ENCODE measurements at places on chromosomes 2 and 18. TPM values are rescaled to one million over a fixed set of nuclear protein-coding genes. Genes with fewer than 3 reads are reported as not detected.

Gene SCN2A
- 5.8 TPM for polyA plus RNA-seq

Gene TUBA3E
- not detected for polyA plus RNA-seq

Gene GAREM1
- 36.0 TPM for polyA plus RNA-seq

Gene IL36A
- polyA plus RNA-seq, result not detected

Gene GAL3ST2
- polyA plus RNA-seq, result 0.16 TPM

Gene HAUS1
- polyA plus RNA-seq, result 61.6 TPM

Gene NT5C1B
- 0.66 TPM for polyA plus RNA-seq

Gene SULT1C2
- polyA plus RNA-seq, result 39.4 TPM

Gene LGALSL
- polyA plus RNA-seq, result 44.5 TPM

All from left renal pelvis (tissue), 4 donors.